ENCODE measurements at places on chromosomes 1 and 21.

DNA sequence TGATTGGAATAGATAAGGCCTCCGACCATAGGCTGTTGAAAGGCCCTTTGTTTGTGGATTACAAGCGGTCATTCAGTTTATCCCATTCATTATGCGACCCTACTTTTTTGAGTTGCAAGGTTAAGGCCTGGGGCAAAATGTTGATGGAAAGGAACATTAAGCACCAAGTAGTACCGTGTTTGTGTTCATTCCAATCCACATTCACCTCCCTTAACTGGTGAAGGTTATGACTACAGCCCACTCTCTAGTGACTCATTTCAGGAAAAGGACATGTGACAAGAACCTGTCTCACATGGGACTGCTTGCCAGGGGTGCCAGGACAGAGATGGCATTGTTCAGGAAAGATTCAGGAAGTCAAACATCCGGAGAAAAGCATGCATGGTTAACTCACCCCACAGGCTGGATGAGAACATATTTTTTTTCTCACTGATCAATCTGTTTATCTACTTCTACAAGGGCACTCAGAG lies 81.6 kb downstream of the CD58 start:
- no peak for DNase-seq

DNA sequence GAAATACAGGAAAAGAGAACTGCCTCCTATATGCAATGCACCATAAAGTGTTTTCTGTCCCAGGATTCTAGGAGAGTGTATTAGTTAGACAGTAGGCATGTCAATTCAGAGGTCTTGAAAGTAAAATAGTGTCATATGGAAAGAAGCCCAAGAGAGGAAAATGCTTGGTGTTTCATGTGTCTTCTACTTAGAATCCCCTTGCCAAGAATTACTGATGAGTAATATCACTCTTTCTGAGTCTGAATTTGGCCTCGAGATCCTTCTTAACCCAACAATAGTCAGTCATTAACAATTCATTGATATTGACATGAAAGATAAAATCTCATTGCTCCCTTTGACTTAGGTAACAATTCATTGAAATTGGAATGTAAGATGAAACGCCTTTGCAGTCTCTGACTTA lies 972.2 kb downstream of the TTLL7 start:
- no peak for DNase-seq

- DNase-seq, result no peak
Observed at GRCh38 chr1:228108055-228108690, 926 bp downstream of the MRPL55 start.

GRCh38 chr21:31665397-31665796 lies 5.9 kb downstream of the SOD1 start:
- DNase-seq, result no peak

Measured in common myeloid progenitor, CD34-positive (primary cell).